NCI-H187 treated with DMSO at 0.1 percent for 48 hours (cell line): ENCODE measurements at places on chromosomes 11 and 22.

- no peak for DNase-seq
These were observed 414 bp upstream of the PNPLA3 start for GRCh38 chr22:43923191-43923590.

DNA sequence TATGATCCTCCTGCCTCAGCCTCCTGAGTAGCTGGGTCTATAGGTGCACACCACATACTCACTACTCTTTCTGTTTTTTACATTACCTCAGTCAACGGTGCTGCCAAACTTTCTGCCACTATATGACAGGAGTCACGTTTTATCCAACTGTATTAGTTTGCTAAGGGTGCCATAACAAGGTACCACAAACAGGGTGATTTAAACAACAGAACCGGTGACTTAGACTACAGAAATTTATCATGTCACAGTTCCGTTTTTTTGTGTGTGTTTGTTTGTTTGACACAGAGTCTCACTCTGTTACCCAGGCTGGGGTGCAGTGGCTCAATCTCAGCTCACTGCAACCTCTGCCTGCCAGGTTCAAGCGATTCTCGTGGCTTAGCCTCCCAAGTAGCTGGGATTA lies 6.3 kb upstream of the SWAP70 start:
- DNase-seq = no peak

DNA sequence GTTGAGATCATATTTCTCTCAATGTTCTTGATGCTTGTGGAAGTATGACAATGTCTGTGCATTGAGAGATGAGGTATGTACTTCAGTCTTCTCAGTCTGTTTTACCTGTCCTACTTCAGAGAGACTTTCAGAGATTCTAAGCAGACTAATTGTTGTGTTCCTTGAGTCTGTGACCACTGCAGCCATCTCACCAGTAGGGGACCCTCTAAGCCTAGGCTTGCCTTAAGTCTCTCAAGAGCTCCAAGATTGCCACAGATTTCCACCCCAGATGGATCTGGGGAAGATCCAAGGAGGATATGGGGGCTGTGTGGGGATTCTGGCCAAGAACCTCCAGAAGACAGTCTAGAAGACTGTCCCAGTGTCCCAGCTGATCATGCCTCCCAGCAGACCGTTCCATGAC lies 179.9 kb upstream of the PLET1 start:
- no peak for DNase-seq

GRCh38 chr22:46914481-46914880 lies 152.0 kb downstream of the TBC1D22A start:
- DNase-seq = no peak

GRCh38 chr11:93520726-93521509 lies 22.3 kb downstream of the SMCO4 start:
- DNase-seq = no peak

GRCh38 chr11:112516755-112517154 lies 256.1 kb upstream of the PLET1 start:
- DNase-seq = no peak

DNA sequence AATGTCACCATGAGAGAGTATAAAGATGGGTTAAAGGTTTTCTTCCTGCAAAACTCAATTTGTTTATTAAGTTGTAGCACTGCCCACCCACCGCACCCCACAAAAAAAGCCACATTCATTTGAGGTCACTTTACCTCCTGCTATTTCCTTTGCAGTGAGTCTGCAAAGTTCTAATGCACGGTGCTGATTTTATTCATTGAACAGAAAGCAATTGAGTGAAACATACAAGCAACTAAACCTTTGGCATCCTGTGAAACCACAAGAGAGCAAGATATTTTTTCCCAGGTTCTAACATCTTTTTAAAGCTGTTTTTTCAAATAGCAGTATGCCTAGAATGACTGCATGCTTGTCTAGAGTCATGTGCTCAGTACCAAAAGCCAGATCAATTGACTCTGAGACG lies 39.0 kb downstream of the RRAS2 start:
- no peak for DNase-seq

DNA sequence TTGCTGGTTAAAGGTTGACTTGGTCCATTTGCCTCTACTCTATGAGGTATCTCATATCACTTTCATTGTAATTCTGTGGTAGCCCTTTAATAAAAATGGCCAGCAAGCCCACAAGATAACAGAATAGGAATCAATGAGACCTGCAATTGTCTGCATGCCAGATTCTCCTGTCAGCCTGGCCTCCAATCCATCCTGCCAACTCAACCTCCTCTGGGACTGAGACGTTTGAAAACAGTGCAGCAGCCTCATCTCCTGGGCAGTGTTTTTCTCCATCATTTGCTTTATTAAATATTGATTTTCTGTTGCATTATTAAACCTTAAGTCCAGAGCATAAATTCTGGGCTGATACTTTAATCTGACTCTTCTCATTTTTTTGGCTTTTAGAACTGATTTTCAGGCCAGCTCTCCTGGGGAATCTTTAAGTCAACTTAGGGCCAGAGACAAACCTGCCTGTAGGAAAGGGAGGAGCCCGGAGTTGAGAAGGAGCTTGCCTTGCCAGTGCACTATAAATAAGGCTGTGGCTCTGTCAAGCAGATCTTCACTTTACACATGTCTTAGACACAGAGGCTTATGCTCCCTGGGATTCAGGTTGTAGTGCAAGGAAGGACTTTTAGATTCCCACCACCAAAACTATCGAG lies 798.0 kb downstream of the NTM start:
- no peak for DNase-seq

DNA sequence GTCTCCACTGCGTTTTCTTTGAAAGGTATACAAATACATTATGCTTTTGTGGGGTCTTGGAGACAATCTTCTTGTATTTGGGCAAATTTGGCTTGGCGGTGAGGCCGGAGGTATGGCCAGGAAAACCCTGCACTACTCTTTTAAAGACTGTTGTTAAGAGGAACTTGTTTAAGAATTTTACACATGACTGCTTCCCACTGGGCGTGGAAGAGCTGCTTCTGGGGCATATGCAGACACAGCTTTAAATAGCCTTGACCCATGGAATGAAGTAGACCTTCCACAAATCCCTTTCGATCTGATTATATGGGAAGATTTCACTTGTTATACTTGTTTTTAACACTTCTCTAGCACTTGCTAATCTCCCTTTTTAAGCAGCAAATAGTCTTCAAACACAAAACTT lies 453.6 kb downstream of the MN1 start:
- DNase-seq = no peak

DNA sequence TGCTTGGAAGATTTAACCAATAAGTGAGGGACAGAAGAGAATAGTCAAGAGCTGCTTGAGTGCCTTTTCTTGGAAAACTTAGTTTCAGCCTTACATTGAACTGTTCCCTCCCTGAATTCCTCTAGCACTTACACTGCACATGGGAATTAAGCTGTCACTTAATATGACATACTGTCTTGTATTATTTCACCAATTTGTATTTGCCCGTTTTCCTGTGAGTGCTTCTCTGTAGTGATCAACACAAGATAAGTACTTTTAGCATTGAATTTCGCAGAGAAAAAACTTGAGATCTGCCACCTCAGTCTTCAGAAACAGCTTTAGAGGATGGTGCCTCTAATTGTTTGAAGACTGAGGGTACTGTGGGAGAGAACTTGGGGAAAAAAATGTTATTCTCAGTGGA lies 3.7 kb downstream of the SPCS2 start:
- DNase-seq = no peak

GRCh38 chr11:90704510-90704909 lies 481.7 kb upstream of the CHORDC1 start:
- no peak for DNase-seq

- DNase-seq = no peak
These were observed 85.1 kb upstream of the BLID start for GRCh38 chr11:122201106-122201505.

DNA sequence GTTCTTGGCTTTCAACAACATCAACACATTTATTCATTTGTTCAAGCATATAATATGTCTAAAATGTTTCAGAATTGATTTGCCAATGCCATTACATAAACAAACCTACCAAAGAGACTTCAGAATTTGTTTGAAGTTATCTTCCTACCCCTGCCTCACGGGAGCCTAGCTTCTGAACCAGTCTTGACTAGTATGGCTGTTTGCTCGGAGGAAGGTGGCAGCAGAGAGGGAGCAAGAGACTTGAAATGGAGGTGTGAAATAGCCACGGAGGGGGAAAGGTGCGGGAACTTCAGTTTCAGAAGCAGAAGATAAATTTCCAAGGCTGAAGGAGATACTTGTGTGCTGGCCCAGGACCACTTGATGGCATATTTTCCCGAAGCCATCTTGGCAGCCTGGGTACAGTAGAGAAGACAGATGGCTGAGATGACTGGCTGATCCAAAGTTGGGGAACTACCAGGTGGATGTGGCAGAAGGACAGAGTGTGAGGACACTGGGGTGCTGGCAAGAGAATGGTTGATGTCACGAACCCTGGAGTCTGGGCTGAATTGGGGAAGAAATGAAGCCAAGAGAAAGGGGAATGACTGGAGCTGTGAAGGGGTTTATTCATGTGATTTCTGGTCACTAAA lies 14.0 kb upstream of the MTCH2 start:
- no peak for DNase-seq

- peak; percentile 6 for DNase-seq
These were observed 58.1 kb upstream of the BARX2 start for GRCh38 chr11:129317571-129317970.

DNA sequence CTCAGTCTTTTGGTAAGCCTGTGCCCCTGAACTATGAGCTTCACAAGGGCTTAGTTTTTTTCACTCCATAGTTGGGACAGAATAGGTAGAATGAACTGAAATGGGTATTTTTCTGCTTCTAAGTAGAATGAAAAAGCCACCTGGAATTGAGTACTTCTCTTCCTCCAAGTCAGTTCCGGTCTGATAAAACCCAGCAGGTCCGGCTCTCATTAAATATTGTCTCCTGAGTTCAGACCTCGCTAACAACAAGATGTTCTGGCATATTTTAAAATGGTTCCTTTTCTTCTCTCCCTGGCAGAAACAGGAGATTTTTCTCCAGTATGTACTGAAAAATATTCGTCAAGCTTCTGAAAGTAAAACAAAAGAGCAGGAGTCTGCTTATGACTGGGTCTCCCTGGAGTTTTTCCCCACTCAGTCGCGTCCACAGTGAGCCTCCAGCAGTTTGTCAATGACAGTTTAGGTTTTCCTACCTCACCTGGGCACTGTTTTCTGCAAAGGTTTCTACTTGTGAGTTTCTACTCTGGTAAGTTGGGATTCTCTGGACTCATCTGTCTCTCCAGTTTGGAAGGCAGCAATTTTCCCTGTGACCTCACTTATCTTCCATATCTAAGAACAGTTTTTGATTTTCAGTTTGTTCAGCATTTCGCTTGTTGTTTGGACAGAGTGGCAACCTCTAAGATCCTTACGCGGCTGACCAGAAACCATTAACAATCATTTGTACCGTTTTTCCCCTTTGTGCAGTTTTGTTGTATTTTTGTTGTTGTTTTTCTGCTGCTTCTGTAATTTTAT lies 868.0 kb downstream of the METTL15 start:
- no peak for DNase-seq

DNA sequence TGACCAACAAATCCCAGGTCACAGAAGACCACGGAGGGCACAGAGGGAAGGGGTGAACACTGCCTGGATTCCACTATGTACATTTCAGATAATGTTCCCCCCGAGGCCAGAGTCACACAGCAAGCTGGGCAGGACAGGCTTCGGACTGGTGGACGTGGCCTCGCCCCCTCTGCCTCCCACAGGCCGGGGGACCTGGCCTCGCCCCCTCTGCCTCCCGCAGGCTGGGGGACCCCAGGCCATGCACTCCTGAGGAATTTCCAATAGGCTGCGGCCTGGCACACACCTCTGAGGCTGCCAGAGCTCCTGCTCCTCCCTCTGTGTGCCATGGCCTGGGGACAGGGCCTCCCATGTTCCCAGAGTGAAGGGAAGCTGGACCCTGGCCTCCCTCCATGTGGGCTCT lies 1352.8 kb downstream of the BRD1 start:
- no peak for DNase-seq

- DNase-seq = no peak
These were observed 11.9 kb upstream of the SYTL2 start for GRCh38 chr11:85822814-85823213.
